ENCODE measurements at places on chromosomes 3 and 15.

DNA sequence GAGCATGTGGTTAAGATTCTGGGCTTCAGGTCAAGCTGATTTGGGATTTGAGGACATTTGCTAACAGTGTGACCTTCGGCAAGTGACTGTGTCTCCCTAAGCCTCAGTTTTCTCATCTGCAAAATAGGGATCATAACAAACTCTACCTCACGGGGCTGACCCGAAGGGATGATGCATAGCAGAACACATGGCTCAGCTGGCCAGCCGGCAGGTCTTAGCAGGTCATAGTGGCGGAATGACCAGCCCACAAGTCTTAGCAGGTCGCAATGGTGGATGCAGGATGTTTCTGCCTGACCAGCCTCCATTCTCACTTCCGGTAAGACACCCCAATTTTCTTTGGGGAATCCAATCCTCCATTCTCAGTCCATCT is 63.3 kb downstream of the IQSEC1 start:
- H3K4me1 ChIP-seq, result peaks cover 74% of the 10 kb centered on the region
- no peak overlapping the region for H3K4me3 ChIP-seq
- no peaks in the 10 kb centered on the region for H3K27me3 ChIP-seq

- DNase-seq, result no peak
- no peak overlapping the region for H3K4me3 ChIP-seq
These were observed 3.1 kb downstream of the CCR4 start for GRCh38 chr3:32954506-32954905.

DNA sequence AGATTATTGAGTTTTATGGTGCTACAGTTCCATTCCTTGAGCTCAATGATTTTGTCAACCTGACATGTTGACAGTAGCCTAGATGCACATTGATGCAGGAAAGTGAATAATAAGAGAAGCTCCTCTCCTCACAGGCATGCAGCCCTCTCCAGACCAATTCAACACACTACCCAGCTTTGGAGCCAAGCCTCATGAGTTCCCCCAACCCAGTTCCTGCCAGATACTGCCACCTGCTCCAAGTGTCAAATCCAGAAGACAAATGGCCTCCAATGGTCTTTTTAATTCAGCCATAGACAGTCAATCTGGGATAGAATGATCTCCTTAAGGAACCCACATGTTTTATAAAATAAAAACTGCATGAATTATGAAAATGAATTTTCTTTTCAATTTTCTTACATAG is 83.7 kb upstream of the ARHGEF3 start:
- H3K36me3 ChIP-seq, result no peaks in the 10 kb centered on the region
- peaks cover 14% of the 10 kb centered on the region for H3K4me1 ChIP-seq
- H3K27ac ChIP-seq, result no peak overlapping the region

DNA sequence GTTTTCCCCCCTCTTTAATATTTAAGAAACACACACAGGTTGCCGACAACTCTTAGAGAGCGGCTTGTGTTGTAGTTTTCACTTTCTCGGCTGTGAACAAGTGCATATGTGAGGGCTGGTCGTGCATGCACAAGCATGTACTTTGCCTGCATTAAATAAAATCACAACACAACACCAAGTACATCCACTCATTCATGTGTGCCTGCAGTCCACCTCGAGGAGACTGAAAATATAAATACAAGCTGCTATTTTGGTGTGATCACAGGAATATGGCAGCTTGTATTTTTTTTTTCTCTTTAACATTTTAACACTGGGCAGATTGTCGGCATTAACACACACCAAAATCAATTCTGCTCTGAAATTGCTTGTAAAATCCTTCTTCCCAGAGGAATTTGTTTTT is 346.4 kb downstream of the TBC1D5 start:
- H3K4me3 ChIP-seq, result no peak overlapping the region
- no peak overlapping the region for H3K27ac ChIP-seq
- DNase-seq, result no peak
- peaks cover 4% of the 10 kb centered on the region for H3K27me3 ChIP-seq
- peaks cover 40% of the 10 kb centered on the region for H3K36me3 ChIP-seq
- no peaks in the 10 kb centered on the region for H3K4me1 ChIP-seq

DNA sequence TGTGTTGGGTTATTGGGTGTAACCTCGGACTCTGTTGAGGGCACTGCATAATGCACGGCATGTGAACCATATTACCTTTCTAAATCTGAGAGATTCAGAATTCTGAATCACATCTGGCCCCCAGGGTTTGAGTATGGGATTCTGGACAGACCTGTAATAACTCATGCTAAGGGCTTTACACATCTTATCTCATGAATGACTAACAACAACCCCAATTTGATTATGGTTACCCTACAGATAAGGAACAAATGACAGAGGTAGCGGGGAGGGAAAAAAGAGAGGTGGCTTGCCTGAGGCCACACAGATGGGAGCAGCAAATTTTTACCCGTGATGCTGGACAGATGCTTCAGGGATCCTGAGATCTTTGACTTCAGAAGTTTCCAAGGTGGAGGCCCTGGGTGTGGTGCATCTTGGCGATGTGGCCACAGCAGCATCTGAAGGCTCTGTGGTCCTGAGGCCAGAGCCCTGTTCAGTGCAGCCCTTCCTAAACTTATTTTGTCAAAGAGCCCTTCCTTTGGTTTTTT is 43.8 kb downstream of the POMGNT2 start:
- H3K36me3 ChIP-seq, result peaks cover 7% of the 10 kb centered on the region
- no peak for DNase-seq
- H3K4me3 ChIP-seq, result no peak overlapping the region
- peaks cover 3% of the 10 kb centered on the region for H3K27me3 ChIP-seq
- no peak overlapping the region for H3K27ac ChIP-seq

- no peaks in the 10 kb centered on the region for H3K36me3 ChIP-seq
- H3K4me3 ChIP-seq, result no peak overlapping the region
These were observed 144.3 kb downstream of the KCNMB2 start for GRCh38 chr3:178680489-178680888.

GRCh38 chr15:88624971-88625490 is 3.9 kb downstream of the AEN start:
- peaks cover 51% of the 10 kb centered on the region for H3K4me1 ChIP-seq
- DNase-seq, result no peak
- H3K36me3 ChIP-seq, result peaks cover 31% of the 10 kb centered on the region

- H3K27ac ChIP-seq, result no peak overlapping the region
- peaks cover 59% of the 10 kb centered on the region for H3K27me3 ChIP-seq
- peaks cover 79% of the 10 kb centered on the region for H3K4me1 ChIP-seq
- no peaks in the 10 kb centered on the region for H3K36me3 ChIP-seq
- peak overlapping the region; percentile 93 for H3K4me3 ChIP-seq
These were observed 3.8 kb upstream of the FOXB1 start for GRCh38 chr15:60000113-60000823.

GRCh38 chr15:45107941-45108630 is 5.9 kb downstream of the DUOX2 start:
- H3K4me1 ChIP-seq, result peaks cover 2% of the 10 kb centered on the region
- H3K27ac ChIP-seq, result no peak overlapping the region
- no peaks in the 10 kb centered on the region for H3K36me3 ChIP-seq
- DNase-seq, result no peak
- no peak overlapping the region for H3K4me3 ChIP-seq

DNA sequence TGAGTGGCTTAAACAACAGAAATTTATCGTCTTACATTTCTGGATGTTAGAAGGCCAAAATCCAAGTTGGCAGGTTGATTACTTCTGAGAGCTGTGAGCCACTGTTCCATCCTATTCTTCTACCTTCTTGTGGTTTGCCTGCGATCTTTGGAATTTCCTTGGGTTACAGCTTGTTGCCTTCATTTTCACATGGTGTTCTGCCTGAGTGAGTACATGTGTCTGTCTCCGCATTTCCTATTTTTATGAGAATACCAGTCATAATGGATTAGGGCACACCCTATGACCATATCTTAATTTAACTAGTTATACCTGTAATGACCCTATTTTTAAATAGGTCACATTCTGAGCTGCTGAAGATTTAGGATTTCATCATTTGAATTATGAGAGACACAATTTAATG is 294.3 kb downstream of the CNTN4 start:
- H3K4me1 ChIP-seq, result no peaks in the 10 kb centered on the region
- no peaks in the 10 kb centered on the region for H3K27me3 ChIP-seq
- DNase-seq, result no peak
- H3K27ac ChIP-seq, result no peak overlapping the region
- H3K36me3 ChIP-seq, result no peaks in the 10 kb centered on the region

GRCh38 chr15:100572362-100572983 is 29.5 kb downstream of the LINS1 start:
- H3K4me3 ChIP-seq, result no peak overlapping the region
- H3K27ac ChIP-seq, result no peak overlapping the region
- no peaks in the 10 kb centered on the region for H3K4me1 ChIP-seq
- peaks cover 61% of the 10 kb centered on the region for H3K36me3 ChIP-seq
- no peak for DNase-seq

GRCh38 chr3:71958533-71958932 is 173.6 kb upstream of the PROK2 start:
- no peaks in the 10 kb centered on the region for H3K36me3 ChIP-seq
- H3K27me3 ChIP-seq, result peaks cover 9% of the 10 kb centered on the region
- no peak for DNase-seq
- H3K4me3 ChIP-seq, result no peak overlapping the region
